Smooth muscle cell of the coronary artery (primary cell): ENCODE measurements at places on chromosomes 11 and 22. TPM values are rescaled to one million over a fixed set of nuclear protein-coding genes. Genes with fewer than 3 reads are reported as not detected.

KCNJ5 gene
- total RNA-seq: under 0.01 and 0.12 TPM in 2 replicates

POU2AF1 gene
- not detected in 2 replicates for total RNA-seq

MFNG gene
- total RNA-seq: 0.08 TPM in 1 of 2 replicates, not detected in the other

CXCR5 gene
- not detected in 2 replicates for total RNA-seq

HEPN1 gene
- 0.08 TPM in 1 of 2 replicates, not detected in the other for total RNA-seq
